ENCODE measurements at places on chromosomes 3 and 15.

- DNase-seq = no peak
Observed at GRCh38 chr3:123785602-123786001, 98.5 kb downstream of the MYLK start.

DNA sequence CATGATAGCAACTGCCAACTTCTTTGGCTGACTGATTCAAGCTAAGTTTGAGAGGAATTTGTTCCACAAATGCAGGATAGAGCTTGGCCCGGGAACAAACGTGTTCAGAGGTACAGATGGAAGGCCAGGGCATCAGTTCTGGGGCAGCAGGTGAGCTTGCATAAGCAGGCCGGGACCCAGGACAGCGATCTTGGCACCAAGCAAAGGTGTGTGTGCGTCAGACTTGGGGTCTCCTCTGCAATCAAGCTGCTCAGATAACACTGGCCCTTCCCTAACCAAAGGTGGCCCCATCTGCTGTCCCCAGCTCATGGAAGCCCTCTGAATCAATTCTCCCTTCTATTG, 155.6 kb downstream of the MEGF11 start:
- DNase-seq = no peak

DNA sequence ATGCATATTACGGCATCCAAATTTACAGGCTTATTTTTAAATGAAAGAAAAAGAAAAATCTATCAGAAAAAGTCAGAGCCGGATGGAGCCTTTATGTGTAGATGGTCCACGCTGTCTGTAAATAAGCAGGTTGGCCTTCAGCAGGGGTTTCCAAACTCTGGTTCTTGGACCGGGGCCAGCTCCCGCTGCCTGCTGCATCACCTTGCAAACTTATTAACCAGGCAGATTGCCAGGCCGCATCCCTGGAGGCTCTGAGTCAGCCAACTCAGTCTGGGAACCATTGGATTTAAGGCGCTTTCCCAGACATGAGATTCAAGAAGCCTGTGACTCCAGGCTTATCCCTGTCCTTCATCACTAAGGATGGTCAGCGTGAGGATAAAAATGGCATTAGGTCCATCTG, 212.4 kb downstream of the OPA1 start:
- no peak for DNase-seq

DNA sequence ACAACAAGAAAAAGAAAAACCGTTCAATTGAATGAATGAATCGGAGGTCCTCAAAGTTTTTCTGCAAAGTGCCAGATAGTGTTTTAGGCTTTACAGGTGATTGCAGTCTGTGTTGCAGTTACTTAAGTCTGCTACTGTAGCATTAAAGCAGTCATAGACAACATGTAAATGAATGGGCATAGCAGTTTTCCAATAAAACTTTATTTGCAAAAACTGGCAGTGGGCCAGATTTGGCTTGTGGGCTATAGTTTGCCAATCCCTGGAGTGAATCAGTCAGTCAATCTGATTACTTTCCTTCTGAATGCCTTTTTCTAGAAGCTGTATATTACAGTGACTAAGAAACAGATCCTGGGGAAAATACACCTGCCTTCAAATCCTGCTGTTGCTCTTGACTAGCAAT, 242.6 kb downstream of the LRTM1 start:
- DNase-seq = no peak

DNA sequence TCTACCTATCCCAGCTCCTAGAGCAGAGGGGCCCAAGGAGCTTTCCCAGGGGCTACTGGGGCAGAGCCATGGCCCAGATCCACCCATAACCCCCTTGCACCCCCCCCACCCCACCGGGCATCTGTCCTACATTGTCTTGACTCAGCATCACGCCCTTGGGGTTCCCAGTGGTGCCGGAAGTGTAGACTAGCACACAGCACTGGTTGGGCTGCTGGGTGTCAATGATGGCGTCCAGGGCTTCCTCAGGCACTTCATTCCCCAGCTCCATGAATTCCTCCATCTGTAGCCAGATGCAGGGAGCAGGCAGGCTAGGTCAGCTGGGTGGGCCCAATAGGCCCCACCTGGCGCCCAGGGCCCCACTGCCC, 33.2 kb downstream of the IDH3A start:
- DNase-seq = no peak

DNA sequence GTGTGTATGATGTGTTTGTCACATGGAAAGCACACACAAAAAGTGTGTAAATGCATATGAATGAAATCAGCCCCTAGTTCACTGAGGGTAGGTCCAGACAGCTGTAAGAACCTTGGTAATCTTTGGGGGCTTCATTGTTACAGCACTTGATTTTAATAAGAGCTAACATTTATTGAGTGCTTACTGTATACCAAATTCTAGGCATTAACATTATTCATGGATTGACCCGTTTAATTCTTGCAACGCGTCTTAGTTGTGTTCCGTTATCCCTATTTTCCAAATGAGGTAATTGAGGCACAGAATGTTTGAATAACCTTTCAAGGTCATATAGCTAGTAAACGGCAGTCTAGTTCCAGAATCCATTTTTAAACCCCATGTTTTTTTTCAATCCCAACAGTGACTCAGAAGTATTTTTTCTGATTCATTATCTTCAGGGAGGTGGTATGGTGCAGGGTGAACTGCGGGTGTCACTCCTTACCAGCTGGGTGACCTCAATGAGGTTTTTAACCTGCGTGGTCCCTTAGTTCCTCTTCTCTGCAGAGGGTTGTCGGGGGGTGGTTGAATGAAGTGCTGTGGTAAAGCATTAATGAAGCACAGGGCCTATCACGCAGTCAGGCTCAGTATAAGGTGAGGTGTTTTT, 14.2 kb downstream of the RAB8B start:
- DNase-seq = no peak

GRCh38 chr3:38600551-38600950, 48.9 kb downstream of the SCN5A start:
- no peak for DNase-seq

DNA sequence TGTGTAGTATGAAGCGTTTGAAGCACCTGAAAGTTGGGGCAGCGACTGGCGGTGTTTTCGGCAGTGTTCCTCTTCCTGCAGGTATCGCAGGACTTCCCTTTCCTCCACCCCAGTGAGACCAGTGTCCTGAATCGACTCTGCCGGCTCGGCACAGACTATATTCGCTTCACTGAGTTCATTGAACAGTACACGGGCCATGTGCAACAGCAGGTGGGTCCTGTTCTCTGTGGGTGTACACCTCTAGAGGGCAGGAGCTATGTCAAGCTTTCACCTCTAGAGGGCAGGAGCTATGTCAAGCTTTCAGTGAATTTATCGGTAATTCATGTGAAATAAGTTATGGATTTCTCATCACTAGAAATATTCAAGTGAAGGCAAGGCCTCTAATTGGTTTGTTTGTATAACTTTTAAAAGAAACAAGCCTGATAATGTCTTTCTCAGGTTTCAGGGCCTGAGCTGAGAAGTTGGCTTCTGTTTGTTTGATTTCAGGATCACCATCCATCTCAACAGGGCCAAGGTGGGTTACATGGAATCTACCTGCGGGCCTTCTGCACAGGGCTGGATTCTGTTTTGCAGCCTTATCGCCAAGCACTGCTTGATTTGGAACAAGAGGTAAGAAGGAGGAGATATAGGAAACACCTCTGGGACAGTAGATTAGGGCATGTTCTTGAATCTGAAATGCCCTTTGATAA, 5.3 kb downstream of the TUBGCP4 start:
- DNase-seq = no peak

Data from activated naive CD4-positive, alpha-beta T cell (primary cell).